ENCODE measurements at places on chromosomes 4 and X.

- no peak for DNase-seq
These were observed 226.8 kb downstream of the CAMK2D start for GRCh38 chr4:113534711-113535110.

DNA sequence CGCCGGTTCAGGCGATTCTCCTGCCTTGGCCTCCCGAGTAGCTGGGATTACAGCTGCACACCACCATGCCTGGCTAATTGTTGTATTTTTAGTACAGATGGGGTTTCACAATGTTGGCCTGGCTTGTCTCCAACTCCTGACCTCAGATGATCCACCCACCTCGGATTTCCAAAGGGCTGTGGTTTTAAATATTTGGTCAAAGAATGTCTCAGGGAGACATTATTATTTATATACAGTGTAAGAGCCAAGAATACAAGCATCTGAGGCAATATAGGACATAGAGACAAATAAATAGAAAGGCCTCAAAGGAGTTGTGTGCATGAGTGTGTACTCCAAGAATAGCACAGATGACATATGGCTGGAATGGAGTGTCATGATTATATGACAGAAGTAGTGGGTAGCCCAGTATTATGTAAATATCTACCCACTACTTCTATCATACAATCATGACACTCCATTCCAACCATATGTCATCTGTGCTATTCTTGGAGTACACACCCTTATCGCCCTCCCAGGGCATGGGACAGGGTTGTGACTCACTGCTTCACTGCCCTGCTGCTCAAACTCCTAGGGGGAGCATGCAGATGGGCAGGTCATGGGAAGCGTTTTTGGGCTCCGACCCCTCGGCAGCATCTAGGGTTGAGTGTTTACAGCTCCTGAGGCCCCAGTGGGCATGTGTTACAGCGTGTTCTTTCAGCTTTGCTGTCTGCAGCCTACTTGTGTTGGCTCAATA is 1649.8 kb upstream of the PCDH10 start:
- DNase-seq = no peak

GRCh38 chrX:118593407-118593806 is 97.8 kb downstream of the DOCK11 start:
- DNase-seq = no peak

- DNase-seq = no peak
These were observed 92.7 kb downstream of the STK32B start for GRCh38 chr4:5143940-5144339.

DNA sequence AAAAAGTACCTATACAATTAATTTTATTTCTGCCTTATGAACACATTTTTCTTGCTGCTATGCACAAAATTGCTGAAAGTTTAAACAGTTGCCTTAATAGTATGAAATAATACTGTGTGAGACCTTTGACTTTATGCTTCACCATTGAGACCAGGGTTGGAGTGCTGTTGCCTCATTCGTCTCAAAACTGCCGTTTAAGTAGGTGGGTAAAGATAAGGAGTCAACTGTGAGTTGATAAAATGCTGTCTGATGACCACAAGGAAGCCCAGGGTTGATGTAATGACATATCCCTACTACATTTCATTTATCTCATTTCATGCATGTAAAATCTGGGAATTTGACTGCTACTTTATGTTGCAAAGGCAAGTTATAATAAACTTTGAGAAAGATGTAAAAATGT is 23.4 kb downstream of the STK26 start:
- DNase-seq = no peak

DNA sequence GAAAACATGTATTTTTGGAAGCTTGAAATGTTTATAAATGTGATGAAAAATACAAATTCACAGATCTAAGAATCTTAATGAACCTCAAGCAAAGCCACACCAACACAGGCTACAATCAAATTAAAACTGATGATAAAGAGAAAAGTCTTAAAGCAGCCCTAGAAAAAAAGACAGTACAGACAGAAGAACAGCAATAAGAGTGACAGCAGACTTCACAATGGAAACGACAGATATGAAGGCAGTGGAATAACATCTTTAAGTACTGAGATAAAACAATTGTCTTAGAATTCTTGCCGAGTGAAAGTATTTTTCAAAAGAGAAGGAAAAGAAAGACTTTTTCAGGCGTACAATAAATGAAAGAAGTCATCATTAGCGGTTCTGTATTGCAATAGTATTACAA is 423.6 kb upstream of the LCORL start:
- DNase-seq = no peak

DNA sequence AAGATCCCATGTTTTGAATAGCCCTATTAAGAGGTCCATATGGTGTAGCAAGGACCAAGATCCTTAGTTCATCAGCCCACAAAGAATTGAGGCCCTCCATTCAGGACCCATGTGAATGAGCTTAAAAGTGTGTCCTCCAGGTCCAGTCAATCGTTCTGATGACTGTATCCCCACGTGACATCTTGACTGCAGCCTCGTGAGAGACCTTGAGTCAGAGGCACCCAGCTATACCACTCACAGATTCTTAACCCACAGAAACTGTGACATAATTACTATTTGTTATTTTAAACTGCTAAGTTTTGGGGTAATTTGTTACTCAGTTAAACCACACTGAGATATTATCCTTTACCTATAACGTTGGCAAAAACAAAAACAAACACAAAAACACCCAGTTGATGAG is 62.4 kb downstream of the ZNF182 start:
- no peak for DNase-seq

DNA sequence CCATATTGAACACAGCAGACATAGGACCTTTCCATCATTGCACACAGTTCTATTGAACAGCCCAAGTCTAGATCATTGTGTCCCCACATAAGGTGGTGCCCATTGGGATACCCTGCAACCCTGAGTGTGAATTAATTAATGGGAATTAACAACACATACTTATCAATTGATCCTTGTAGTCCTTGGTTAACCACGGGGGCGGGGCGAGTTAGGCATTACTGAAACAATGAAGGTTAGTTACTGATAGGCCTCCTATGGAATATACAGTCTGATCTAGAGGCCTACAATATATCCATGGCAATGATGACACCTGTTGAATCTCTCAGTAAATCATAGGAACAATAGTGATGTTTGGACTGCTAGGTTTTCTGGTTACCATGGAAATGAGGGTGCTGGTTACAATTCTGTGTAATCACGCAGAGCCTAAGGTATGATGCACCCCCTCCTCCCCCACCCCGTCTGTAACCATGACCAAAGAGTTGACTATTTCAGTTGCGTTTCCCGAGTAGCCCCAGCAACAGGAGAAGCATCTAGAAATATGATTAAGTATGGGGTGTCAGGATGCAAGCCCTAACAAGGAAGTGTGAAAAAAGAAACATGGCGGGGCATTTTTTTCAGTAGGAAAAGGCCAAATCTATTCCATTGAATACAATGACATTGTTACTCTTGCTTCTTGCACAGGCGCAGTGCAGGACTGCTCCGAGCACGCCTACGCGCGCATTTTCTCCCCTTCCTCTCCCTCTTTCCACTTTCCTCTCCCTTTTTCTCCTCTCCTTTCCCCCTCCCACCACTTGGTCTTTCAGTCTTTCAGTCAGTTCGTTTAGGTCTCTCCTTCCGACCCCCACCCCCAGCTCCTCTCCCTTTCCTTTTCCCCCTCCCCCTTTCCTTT is 677 bp upstream of the NONO start:
- no peak for DNase-seq

- DNase-seq = no peak
These were observed 33.5 kb upstream of the REST start for GRCh38 chr4:56874166-56874565.

GRCh38 chrX:122504026-122504425 is 680.1 kb upstream of the GRIA3 start:
- no peak for DNase-seq

- DNase-seq = peak; percentile 30
These were observed 21.7 kb upstream of the MFAP3L start for GRCh38 chr4:170047771-170048354.

DNA sequence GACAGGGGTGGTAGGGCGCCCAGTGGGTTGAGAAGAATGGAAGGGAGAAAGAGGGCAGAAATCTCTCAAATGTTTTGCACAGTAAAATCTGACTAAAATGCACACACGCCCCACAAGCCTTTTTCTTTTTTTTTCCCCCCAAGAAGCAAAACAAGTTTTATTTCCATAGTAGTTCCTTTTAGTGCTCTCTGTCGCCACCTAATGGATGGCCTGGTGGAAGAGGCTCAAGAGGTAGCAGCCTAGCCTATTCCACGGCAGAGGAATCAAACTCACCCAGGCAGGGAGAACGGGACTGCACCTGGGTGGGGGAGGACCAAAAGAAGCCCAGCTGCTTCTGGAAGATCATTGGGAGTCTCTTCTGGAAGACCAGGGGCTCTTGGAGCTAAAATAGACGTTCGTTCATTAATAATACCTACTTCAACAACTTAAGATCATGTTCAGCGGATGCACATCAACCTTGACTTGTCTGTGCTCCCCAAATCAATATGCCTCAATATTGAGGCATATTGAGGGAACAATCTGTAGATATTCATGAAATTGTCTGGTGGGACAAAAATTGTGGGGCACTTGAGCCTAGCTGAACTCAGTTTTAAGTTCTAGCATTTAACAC is 31.6 kb upstream of the IRAK1 start:
- peak; percentile 55 for DNase-seq

- DNase-seq = no peak
These were observed 31.9 kb downstream of the REPS2 start for GRCh38 chrX:16978193-16978984.

GRCh38 chr4:11368701-11369115 is 60.0 kb downstream of the HS3ST1 start:
- no peak for DNase-seq

DNA sequence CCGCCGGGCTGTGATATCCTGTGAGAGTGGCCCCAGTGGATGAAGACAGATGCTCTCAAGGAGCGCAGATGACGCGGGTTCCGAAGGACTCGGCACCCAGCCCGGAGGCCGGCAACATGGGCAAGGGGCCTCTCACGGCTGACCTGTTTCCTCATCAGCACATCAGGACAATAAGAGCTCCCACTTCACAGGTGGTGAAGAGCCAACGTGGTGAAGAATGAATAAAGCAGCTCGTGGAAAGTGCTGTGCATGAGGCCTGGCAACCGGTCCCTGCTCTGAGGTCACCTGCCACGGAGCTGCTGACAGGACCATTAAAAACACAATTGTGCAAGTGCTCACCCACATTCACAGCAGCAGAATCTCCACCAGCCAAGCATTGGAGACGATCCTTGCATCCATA is 22.9 kb downstream of the ABLIM2 start:
- no peak for DNase-seq

DNA sequence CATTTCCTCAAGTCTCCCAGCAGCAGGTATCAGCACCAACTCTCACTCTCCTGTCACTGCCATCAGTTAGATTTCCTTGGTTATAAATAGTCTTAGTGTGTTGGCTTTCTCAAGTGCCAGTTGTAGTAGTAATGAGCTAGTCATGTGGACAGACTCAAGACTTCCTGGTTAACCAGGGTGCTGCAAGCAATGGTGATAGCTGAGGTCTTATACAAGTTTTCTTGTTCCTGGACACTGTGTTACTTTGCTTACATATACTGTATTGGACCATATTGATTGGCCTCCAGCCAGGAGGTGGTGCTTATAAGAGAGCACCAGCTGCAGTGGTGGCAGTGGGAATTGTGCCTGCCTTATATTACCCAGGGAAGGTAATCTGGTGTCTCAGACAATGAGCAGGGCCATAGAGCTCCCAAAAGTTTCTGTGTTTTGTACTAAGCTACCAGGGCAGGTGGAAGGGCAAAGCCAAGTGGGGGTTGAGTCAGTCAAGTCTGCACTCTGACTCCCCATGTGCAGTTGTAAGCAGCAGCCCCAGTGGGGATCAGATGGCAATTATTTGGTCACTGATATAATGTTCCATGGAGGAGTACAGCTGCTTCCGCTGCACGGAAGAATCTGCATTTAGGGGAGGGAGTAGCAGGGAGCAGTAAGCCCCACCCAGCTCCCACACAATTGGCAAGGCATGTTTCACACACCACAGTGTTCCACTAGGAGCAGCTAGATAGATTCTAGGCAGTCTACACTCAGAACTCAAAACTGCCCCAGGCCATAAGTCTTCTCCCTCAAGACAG is 24.1 kb upstream of the ZDHHC15 start:
- no peak for DNase-seq

GRCh38 chr4:70915874-70916559 is 13.8 kb downstream of the MOB1B start:
- no peak for DNase-seq

DNA sequence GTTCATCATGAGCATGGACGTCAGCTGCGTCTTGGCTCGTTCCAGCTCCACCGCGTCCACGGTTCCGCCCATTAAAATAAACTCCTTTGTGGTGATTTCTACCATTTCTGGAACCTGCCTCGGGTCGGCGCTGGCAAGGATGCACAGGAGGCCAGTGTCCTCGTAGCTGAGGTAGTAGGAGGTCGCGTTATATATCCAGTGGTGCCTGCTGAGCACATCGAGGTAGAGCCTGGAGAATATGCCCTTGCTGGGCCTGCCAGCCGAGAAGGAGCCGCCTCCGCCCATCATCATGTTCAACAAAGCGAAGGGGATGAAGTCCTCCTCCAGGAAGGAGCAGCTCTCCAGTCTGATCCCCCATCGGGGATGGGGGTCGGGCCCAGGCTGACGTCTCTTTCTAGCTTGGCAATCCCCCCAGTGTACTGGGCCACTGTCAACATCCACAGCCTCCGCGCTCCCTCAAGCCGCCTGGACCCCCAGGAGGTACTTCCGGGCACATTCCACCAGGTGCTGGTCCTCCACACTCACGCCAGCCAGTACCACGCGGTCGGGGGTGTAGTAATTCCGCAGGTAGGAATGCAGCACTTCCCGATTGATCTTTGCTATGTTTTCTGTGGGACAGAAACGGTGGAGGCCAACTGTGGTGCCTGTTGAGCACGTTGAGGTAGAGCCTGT is 120.9 kb upstream of the GRID2 start:
- DNase-seq = no peak

DNA sequence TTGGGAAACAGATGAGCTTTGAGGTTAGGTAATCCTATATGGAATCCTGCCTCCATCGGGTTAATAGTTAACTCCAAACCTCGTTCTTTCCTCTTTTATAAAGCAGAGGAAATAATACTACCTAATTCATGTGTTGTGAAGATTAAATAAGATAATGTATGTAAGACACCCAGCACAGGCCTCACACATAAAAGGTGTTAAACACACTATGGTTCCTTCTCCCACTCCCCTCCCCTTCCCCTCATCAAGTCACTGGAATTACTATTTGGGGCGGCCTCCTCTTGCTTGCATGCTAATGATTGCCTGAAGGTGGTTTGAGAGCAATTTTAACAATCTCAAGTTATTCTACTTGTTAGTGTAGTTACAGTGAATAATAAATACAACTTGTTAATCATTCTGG is 404.4 kb upstream of the RASGEF1B start:
- no peak for DNase-seq

DNA sequence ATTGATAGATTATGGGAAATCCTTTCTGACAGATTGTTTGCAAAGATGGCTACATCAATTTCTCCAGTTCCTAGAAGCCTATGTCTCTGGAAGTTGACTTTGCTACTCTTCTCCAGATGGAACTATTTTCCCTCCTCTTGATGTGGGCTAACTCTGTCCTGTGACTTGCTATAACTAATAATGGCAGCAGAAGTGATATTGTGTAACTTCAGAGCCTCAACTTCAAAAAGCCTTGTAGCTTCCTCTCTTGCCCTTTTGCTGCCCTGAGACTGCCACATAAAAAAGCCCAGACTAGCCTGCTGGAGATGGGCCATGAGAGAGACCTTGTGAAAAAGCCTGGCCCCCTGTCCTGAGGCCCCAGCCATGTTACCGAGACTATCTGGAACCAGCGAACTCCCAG is 210.7 kb upstream of the SLC7A11 start:
- no peak for DNase-seq

GRCh38 chrX:121831601-121832000 is 784.2 kb downstream of the GLUD2 start:
- DNase-seq = no peak

Measured in CD8-positive, alpha-beta memory T cell (primary cell).